IPS DF 19.7 (cell line): ENCODE measurements at places on chromosomes 4 and X.

- DNase-seq, result no peak
These were observed 137.8 kb downstream of the ANTXR2 start for GRCh38 chr4:79935274-79935673.

DNA sequence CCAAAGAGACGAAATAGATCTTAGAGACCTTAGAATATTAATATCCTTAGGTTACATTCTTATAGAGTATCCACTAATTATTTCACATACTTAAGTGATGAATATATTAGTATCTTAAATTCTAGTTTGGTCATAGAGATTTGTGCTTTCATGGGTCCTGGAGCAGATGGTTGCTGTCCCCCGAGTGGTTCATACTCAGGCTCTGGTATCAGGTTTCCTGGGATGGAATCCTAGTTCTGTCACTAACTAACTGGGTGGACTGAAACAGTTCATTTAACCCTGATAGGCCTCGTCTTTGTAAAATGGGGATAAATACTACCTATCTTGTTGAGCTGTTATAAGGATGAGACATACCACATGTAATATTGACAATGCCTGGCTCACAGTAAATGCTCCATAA is 264.6 kb downstream of the TENM3 start:
- no peak for DNase-seq

GRCh38 chr4:1187182-1187581 is 14.8 kb upstream of the SPON2 start:
- no peak for DNase-seq

DNA sequence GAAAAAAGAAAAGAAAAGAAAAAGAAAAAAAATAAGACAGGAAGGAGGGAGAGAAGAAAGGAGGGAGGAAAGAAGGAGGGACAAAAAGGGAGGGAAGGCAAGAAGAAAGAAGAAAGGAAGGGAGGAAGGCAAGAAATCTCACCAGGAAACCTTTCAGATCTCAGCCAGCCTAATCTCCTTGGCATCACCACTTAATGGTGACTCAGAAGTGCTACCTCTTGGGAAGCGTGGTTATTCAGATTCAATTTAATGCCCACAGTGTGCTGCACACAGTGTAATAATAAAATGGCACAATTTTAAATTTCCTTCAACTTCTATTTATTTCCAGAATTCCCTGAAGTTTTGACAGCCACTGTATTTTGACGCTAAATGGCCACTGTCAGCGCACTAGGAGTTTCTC is 50.3 kb downstream of the DKK2 start:
- DNase-seq, result no peak

GRCh38 chr4:8912506-8912905 is 40.9 kb upstream of the HMX1 start:
- DNase-seq, result no peak

- no peak for DNase-seq
These were observed 596.3 kb upstream of the TENM3 start for GRCh38 chr4:181646864-181647263.

DNA sequence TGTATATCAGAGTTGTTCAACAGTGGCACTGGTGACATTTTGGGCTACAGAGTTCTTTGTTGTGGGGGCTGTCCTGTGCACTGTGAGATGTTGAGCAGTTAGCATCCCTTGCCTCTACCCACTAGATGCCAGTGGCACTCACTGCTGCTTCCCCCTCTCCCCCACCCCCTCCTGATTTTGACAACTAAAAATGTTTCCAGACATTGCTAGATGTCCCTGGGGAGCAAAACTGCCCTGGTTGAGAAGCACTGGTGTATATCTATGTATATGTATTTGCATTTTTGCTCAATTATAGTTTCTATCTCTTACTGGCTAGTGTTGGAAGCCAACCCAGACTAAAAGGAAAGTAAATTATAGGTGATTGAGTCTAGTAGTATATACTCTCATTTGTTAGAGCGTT is 2.4 kb downstream of the TMEM131L start:
- no peak for DNase-seq

GRCh38 chr4:2570551-2571222 is 34.2 kb downstream of the FAM193A start:
- DNase-seq, result no peak

DNA sequence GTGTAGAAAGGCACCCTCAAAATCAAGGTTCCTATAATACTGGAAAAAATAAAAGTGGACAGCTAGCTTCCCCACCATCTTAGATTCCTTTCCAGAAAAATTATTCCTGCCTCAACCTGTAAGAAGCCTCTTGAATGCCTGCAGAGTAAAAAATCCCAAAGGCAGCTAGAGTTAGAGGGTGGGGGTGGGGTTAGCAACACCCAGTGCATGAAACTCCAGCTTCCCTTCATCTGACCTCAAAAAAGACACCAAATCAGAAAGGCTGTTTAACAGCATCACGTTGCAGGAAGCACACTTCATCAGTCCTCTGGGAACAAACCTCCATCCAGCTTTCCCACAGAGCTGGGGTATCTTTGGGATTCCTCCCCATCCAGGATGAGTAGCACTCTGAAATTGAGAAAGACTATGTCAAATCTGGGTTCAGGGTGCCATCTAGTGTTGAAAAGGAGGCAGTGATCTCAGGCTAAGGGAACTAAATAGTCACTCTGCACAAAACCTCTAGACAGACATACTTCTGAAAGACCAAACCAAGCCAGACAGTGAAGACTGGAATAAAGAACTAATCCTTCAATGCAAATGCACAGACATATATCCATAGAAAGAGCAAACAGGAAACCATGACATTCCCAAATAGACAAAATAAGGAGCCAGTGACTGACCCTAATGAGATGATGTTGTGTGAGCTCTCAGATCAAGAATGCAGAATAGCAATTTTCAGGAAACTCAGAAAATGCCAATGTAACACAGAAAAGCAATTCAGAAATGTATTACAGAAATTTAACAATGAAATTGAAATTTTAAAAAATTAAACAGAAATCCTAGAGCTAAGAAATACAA is 97.9 kb downstream of the ARHGEF9 start:
- peak; percentile 15 for DNase-seq
